Stimulated activated CD4-positive, alpha-beta T cell treated with anti-CD3 and anti-CD28 coated beads, Interleukin-1b, Interleukin-23, amount 100 ng/mL, for 48 hours (primary cell): ENCODE measurements at places on chromosomes 6 and 20.

DNA sequence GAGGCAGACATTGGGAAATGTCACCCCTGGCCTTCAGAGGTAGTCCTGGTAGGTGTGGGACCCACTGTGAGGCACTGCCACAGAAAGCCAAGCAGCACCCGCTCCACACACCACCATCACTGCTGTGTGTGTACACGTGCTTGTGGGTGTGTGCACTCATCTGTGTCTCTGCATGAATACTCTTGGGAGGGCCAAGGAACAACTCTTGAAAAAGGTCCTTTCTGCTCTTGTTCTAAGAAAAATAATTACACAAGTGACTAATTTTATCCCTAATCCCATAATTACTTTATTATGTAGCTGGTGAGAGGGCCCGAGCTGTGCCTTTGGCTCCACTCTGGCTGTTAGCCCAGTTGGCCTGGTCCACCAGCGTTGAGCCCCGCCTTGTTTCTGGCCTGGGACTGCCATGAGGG, 21.7 kb upstream of the EPB41L1 start:
- DNase-seq, result no peak

GRCh38 chr6:56796196-56796532, 153.5 kb upstream of the DST start:
- DNase-seq, result no peak

DNA sequence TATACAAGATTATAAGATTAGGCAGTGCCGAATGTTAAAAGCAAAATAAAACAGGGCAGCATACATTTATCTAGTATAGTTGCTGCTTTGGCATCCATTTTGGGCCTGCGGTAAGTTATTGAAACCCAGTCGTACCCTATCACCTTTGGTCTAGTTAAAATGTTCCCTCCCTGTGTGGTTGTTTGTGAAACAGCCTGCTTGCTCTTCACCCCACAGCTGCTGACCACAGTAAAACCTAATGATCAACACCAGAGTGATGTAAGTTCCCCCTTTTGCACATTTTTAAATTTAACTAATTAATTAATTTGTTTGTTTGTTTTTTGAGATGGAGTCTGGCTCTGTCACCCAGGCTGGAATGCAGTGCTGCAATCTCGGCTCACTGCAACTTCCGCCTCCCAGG, 50.3 kb upstream of the TXNDC5 start:
- no peak for DNase-seq

- no peak for DNase-seq
Observed at GRCh38 chr6:130620338-130620781, 206.8 kb upstream of the SMLR1 start.

DNA sequence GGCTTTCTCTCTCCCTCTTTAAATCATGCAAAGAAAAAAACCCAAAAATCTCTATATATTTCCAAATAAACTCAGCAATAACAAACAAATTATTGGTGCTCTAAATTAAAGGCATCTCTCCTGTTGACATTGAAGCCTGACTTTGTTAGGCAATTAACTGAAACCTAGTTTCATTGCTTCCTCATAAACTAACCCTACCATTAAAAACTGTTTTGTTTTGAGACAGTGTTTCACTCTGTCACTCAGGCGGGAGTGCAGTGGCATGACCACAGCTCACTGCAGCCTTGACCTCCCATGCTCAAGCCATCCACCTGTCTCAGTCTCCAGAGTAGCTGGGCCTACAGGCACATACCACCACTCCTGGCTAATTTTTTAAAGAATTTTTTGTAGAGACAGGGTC, 34.9 kb downstream of the PIGU start:
- no peak for DNase-seq

DNA sequence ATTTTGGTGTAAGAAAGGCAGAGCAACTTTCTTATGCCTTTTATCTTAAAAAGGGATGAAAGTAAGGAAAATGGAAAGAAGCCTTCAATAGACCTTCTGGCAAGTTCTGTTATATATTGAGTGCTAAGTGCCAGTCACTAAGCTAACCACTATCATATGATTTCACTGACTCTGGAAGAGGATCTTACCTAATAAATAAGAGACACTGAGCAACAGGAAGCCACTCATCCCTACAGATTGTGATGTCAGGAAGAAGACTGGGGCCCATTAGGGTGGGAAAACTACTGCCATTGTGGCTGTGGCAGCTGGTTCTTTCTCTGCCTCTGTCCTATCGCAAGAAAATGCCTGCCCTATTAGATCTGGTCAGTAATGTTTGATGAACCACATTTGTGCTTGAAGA, 89.6 kb downstream of the AIG1 start:
- DNase-seq, result no peak

GRCh38 chr6:135243871-135244796, 63.0 kb downstream of the MYB start:
- DNase-seq, result no peak

- DNase-seq, result no peak
Observed at GRCh38 chr6:110841266-110841665, 26.0 kb upstream of the CDK19 start.

DNA sequence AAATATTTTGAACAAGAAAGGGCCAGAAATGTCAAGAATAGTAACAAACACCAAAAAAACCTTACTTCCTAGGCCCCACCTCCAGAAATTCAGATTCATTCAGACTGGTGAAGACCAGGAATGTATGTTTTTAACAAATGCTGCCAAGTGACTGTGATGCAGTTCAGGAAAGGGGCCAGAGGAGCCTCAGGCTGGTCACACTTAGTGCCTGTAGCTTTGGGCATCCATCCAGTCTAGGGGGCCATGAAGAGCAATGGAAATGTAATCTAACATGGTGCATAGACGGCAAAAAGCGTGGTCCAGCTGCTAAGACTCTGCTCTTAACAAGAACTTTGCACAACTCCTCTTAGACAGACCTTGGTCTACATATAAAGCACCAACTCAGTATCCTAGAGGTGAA, 7.1 kb downstream of the GJA1 start:
- DNase-seq, result no peak

DNA sequence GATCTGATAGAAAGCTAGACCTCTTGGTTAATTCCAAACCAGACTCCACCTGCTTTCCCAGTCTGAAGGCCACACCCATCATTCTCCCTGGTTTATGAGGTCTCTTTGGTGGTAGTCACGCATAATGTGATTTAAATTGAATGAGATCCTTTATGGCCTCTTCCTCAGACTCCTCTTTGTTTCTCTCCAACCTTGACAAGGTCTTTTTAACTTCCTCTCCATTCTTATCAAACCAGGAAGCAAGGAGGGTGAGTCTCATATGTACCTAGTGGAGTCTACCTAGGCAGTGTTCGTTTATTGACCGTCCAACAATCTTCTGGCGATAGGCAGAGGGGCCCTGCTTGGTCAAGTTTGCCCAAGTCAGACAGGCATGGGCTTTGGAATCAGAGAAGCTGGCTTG, 184.2 kb upstream of the LAMP5 start:
- no peak for DNase-seq

DNA sequence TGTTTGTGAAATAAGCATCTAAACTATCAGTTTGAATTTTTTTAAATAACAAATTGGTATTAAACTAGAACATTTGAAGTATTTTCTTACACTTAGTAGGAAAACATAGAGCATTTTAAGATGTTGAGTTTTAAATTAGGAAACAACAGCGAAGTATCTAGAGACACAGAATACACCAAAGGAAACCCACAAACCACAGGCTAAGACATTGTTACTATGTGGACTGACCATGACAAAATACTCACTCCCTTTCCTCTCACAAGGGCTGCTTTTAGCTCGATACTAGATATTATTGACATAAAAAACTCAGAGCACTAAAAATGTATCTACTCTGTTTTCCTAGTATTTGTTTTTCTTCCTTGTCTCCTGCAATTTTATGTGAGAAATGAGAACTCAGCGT, 266.0 kb upstream of the CITED2 start:
- no peak for DNase-seq

DNA sequence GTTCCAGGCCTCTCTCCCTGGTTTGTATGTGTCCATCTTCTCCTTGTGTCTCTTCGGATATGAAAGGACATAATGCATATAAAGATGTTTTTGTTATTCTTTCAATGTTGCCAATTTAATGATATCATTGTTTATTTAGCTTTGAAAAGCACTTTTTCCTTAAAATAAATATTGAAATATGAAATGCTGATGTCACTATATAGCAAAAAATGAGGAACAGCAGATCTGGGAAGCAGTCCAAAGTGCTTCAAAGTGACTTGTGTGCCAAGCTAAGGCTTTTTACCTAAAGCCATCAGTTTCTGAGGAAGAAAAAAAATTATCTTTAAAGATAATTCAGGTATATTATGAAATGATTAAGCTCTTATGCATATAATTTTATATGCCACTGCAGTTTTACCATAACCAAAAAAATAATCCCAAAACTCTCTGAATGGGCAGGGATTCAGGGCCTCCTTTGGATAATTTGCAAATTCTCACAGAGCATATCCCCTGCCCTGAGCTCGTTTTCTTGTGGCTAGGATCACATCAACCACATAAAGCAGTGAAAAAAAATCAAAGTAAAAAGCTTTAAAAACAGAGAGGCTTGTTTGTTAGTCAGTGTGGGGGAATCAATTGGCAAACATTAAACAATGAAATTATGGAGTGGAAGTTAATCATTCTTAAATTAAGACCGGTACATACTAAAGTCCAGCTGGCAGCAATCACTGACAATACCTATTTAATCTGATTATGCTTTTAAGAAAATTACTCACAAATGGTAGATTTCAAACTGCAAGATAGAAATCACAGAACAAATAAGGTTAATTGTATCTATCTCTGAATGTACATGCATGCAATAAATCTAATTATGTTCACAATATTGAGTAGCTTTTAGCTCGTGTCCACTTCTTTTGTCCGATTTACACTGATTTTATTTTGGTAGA, 1027.9 kb upstream of the ADGRB3 start:
- DNase-seq, result no peak

GRCh38 chr20:58040447-58041290, 187.8 kb downstream of the ANKRD60 start:
- no peak for DNase-seq

GRCh38 chr6:88626460-88626859, 337.0 kb downstream of the RNGTT start:
- DNase-seq, result no peak

- no peak for DNase-seq
Observed at GRCh38 chr6:44304282-44305199, 8.6 kb downstream of the AARS2 start.

DNA sequence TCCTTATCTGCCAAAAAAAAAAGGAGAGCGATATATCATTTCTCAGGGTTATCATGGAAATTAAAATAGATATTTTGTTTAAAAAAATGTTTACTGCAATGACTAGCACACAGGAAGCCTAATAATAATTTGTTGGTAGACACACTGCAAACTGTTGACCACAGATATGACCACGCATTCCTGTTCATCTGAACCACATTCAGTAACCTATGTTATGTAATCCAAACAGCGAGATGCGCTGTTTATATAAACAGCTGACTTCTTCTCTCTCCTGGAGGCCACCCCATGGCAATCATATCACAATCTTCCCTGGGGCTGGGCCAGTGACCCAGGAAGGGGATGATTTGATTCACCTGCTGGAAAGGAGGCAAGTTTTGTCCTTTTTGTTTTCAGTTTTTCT, 129.3 kb upstream of the UST start:
- DNase-seq, result no peak

DNA sequence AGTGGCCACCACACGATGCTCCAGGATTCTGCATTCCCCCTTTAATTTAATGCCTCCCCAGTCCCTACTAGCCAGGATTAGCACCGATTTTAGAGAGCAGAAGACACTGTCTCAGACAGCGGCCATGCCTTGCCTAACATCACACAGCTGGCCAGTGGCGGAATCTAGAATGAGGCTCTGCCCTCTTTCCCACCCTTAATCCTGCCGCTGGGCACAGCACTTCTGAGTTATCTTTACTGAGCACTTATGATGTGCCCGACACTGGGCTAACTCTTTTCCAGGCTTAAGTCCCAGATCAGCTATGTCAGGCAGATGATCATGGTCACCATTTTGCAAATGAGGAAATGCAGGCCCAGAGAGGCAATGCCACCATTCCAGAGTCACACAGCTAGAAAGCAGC, 5.6 kb upstream of the BPIFA2 start:
- DNase-seq, result no peak

DNA sequence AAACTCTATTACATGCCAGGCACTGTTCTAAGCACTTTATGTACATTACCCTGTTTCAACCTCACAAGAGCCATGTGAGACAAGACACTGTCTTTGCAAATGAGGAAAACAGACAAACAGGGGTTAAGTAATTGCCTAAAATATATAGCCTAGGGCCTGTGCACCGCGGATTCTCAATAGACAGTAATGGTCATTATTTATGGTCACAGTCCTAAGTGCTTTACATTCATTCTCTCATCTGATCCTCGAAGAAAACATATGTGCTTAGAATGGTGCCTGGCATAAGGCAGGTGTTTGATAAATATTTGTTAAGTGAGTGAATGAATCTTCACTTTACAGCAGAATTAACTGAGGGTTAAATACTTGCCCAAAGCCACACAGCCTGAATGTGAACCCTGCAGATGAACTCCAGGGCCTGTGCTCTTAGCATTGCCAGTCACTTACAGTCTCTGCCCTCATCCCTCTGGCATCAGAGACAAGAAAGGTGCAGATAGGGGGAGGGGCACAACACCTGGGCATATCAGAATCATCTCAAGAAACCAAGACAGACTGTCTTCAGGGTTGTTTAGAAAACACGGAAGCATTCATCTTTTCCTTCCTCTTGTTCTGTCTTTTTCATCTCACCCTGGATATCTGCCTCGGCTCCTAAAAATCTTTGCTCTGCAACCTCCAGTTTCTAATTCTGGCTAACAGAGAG, 92.8 kb upstream of the SASH1 start:
- DNase-seq, result no peak

DNA sequence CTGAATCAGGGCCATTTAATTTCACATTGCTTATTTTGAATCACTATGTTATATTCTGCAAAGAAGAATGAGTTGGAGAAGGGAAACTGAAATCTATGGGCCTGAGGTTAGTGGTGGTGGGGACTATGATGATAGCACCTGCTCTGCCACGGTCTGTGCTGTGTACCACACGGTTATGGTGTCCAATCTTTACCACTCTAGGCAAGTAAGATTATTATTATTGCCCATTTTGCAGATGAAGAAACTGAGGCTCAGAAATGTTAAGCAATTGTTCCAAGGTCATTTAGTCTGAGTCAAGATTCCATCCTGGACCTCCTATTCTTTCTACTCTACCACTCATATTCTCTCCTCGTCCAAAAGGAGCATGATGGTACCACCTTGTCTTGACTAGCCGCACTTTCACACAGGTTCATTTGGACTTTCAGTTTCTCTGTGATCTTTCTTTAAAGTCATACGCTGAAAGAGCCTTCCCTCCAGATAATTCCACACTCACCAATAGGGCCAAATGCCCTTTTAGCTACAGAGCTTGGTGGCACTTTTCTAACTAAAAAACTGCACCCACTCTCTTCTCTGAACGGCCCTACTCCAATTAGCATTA, 56.2 kb downstream of the GFOD1 start:
- DNase-seq, result no peak

DNA sequence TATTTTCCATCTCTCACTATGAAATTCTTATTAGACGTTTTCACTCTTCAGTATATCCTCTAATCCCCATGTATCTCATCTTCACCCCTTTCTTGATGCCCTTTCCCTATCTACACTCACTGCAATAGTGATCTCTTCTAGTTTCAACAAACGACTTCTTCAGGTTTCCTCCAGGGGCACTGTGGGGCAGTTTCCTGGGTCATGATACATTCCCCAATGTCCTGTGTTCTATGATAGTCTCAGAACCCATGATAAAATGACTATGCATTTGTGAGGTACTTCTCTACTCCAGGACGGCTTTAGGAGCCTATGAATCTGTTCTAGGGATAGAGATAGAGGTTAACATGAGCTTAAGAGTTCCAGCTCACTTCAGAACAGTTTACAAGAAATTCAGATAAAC, 183.3 kb downstream of the FOXC1 start:
- DNase-seq, result no peak

GRCh38 chr20:35174458-35175216, 2.8 kb downstream of the PROCR start:
- no peak for DNase-seq
